Neural crest cell (in vitro differentiated cells): ENCODE measurements at places on chromosomes 2 and 18. TPM values are rescaled to one million over a fixed set of nuclear protein-coding genes. Genes with fewer than 3 reads are reported as not detected.

CCDC68 gene
- not detected in 2 replicates for total RNA-seq

GRCh38 chr2:99970292-99970868 is 172.0 kb downstream of the AFF3 start:
- DNase-seq, result no peak

GRCh38 chr2:46814160-46814961 is 101.2 kb downstream of the MCFD2 start:
- no peak for DNase-seq

DNA sequence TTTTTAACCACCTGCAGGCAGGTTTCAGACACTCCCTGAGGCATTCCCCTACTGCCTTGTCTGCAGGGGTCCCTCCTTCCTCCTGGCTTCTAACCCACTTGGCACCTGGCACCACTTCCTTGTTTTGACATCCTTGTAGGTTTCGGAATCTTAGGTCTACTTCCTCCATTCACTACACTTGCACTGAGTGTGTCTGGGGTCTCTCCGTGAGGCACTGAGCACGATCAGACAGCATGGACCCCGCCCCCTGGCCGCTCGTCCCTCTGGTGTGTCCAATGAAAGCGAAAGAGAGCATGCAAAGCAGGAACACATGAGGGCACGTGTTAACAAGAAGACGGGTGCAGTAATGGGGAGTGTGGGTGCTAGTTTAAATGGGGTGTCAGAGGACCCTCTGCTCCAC is 63.8 kb downstream of the HAUS1 start:
- DNase-seq, result no peak

CD8B gene
- not detected in 2 replicates for total RNA-seq

DNA sequence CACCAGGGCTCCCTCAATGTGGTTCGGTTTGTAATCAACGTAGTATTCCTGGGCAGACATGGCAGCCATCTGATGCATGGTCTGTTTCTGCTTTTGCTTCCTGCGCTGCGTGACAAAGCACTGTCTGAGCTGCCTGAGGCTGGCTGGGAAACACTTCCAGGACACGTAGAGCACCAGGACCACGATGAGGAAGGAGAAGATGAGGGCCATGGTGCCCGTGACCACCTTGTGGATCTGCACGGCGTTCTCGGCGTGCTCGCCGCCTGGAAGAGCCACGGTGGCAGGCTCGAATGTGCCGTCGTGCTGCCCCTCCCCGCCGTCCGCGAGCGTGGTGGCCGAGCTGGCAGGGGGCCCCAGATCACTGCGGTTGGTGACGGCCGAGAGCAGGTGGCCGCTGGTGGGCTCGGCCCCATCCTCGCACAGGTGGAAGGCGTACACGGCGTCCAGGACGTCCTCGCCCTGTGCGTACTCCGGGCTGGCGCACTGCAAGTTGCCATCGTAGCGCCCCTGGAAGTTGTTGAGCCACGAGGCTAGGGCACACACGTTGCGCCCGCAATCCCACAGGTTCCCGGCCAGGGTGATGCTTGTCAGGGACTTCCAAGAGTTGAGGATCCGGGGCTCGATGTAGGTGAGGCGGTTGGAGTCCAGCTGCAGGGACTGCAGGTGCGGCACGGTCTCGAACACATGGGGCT is 2.1 kb downstream of the LRRTM1 start:
- no peak for DNase-seq

GRCh38 chr18:49988733-49989132 is 175.4 kb upstream of the ACAA2 start:
- DNase-seq, result no peak

BOLL gene
- total RNA-seq, result not detected in 2 replicates

GRCh38 chr2:127479219-127479825 is 47.0 kb downstream of the IWS1 start:
- DNase-seq, result no peak

- no peak for DNase-seq
These were observed 97.8 kb upstream of the NETO1 start for GRCh38 chr18:72965616-72966015.

GRCh38 chr18:53796040-53796729 is 428.3 kb downstream of the MBD2 start:
- DNase-seq, result no peak

- DNase-seq, result peak; percentile 40
These were observed 75.4 kb upstream of the HNMT start for GRCh38 chr2:137888845-137889244.

- DNase-seq, result peak; percentile 53
These were observed 85.3 kb upstream of the EFEMP1 start for GRCh38 chr2:56008661-56009431.

PLCL1 gene
- total RNA-seq, result 0.32 and 0.72 TPM in 2 replicates

GRCh38 chr2:97993926-97994325 is 1.8 kb downstream of the TMEM131 start:
- DNase-seq, result no peak

TUBB6 gene
- 77.8 and 81.8 TPM in 2 replicates for total RNA-seq

DNA sequence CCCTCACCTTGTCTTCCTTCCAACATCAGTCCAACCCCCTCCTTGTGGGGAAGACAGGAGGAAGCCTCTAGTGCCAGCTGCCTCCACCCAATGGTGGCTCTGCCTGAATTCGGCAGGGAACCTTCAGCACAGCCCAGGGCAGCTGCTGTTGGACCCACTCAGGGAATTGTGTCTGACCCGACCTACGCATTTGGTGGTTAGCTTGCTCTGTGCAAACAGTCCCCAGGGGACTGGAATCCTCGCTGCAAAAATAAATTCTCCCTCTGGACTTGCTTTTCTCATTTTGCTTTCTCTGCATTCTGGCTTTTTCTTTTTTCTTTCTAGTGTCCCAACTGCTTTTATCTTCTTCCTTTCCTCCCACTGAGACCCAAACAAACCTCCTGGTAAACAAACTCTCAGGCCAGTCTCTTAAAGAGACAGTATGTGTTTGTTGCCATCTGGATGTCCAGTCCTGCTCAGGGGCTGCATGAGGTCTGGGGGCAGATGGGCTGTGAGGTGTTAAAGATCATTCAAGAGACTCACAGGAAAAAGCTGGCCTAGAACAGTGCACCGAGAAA is 137.7 kb upstream of the HAAO start:
- no peak for DNase-seq

DNA sequence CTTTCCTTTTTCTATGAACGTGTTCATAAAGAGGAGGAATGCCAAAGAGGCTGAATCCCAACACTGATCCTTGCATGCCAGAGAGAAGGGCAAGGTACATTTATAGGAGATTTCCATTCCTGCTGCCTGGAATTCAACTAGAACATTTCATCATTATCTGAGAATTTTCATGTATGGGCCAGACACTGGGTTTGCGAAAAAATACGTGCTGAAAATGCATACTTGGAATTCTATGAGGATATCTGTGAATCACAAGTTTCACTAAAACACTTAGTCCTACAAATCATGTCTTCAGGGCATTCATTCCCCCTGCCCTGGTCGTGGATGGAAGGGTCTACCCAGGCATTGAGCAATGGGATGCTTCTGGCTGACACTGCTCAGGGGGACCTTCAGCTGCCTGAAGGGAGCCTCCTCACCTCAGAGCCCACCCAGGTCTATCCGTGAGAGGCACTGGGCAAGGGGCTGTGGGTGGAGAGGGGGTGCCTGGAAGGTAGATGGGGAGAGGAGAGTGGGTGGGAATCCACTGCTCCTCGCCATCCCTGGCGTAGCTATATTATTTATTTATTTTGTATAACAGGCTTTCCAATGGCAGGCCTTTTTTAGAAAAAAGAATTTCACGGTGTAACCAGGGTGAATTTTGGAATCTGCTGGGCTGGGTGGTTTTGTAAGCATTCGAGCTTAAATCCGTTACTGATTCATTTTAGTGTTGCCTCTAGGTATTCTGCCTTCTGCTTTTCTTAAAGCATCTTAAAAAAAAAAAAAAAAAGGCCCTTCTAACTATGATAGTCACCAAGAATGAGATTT is 560.6 kb upstream of the ID2 start:
- DNase-seq, result no peak

ACKR3 gene
- total RNA-seq, result 24.5 and 26.2 TPM in 2 replicates

- no peak for DNase-seq
These were observed 28.8 kb downstream of the STEAP3 start for GRCh38 chr2:119252186-119253113.

DNA sequence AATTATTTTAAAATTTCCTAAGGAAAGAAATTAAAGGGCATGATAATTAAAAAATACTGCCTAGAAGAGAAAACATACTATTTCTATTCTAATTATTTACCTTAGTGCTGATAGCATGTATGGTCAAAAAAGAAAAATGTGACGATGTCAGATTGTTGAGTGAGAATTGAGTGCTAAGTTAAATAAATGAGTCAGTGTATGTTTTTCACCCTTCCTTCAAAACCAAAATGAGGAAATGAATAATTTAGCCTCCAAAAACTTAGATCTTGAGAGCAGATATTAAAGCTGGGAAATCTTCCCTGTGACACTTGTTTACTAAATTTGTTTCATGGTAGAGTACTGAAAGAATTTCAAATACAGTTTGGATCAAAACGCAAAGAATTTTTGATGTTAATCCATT is 58.6 kb upstream of the NYAP2 start:
- no peak for DNase-seq

- no peak for DNase-seq
These were observed 11.3 kb upstream of the CAB39 start for GRCh38 chr2:230701308-230701707.

- DNase-seq, result peak; percentile 72
These were observed 175.8 kb downstream of the LOXHD1 start for GRCh38 chr18:46481048-46481846.

GRCh38 chr2:58896638-58897037 is 655.5 kb upstream of the FANCL start:
- DNase-seq, result no peak

UGT1A4 gene
- not detected in 2 replicates for total RNA-seq

GRCh38 chr2:239897596-239898235 is 127.4 kb downstream of the NDUFA10 start:
- DNase-seq, result no peak

UBXN4 gene
- 79.0 and 90.6 TPM in 2 replicates for total RNA-seq

GRCh38 chr2:29241955-29242565 is 126.8 kb downstream of the CLIP4 start:
- DNase-seq, result no peak

- no peak for DNase-seq
These were observed 2.1 kb upstream of the SIX3 start for GRCh38 chr2:44939106-44940048.

DNA sequence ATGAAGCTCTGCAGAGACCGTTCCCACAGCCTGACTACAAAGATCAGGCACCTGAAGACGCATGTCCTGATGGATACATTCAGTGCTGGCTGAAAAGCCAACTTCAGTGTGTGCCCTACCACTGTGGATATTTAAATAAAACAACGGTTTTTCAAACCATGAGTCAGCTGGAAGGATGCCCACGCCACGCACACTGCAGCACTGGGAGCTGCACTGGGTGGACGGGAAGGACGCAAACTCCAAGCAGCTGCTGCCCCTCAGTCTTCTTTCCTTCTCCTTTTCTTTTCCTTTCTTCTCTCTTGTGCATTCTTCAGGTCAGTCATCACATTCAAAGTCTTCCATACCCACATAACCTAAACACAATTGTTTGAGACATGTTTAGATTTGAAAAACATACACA is 7.9 kb downstream of the TMEM18 start:
- no peak for DNase-seq

DNA sequence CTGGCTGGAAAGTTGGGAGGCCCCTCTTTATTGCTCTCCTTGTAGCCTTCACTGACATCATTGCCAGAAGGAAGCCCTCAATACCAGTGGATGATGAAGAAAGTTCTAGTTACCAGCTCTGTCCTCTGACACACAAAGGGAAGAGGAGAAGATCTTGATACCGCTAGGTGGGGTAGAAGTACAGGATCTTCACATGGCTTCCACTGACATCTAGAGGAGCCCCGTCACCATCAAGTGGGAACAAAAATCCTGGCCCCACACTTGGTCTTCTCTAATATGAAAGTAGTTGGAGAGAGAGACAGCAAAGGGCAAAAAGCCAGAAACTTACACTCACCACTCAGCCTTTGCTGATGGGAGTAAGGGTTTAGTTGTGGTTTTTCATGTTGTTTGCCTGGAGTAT is 12.4 kb downstream of the XIRP2 start:
- no peak for DNase-seq

- DNase-seq, result no peak
These were observed 36.9 kb upstream of the KLF11 start for GRCh38 chr2:10006236-10007161.

DNA sequence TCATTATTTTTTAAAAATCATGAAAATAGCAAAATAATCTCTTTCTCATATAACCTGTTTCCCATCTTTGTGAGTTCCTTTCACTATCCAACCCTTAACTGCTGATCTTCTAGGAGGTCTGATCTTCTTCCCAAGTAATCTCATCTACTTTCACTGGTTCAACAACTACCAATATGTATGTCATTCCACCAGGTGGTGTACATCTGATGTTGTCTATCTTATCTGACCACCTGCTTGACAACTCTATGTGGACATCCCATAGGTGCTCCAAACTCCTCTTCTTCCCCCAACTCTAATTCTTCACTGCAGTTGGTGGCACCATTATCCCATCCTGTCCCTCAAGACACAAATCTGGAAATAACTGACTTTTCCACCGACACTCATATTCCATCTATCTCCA is 62.5 kb downstream of the FAM228A start:
- DNase-seq, result no peak

GRCh38 chr2:129610766-129611165 is 368.7 kb upstream of the RAB6C start:
- DNase-seq, result no peak

DYNAP gene
- not detected in 2 replicates for total RNA-seq

DNA sequence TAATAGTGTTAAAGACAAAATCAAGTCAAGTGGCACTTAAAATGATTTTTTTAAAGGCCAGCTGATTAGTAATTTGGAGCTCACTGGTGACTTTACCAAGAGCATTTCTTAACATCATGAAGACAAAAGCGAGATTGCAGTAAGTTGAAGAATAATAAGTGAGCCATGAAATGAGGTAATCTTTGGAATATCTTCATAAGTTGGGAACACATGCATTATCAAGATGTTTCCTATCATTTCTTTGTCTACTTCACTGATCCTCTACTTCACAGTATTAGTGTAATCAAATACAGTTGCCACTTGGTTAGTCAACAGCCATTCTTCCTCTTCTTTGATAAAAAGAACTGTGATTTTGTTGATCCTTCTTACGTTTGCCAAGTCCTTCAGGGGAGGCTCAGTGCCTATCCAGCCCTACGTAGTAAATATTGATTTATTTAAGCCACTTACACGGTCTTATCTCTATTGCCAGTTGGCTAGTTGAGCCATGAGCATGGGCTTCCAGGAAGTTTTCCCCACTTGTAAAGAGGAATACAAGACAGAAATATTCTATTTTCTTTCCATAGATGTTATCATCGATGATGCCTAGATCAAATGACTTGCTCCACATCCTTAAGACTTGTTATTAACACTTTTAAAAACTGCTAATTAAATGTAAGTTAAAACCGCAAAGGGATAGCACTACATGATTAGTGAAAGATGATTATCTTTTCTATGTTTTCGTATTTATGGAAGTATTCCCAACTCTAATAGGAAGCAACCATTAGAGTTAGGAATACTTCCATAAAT is 46.1 kb downstream of the YES1 start:
- DNase-seq, result no peak

- no peak for DNase-seq
These were observed 70.0 kb downstream of the HS1BP3 start for GRCh38 chr2:20580690-20581437.

HADHA gene
- 124 and 125 TPM in 2 replicates for total RNA-seq
